Activated effector memory CD4-positive, alpha-beta T cell treated with anti-CD3 and anti-CD28 coated beads, Interleukin-2, amount 50 U/mL, for 16 hours (primary cell): ENCODE measurements at places on chromosomes 5 and 9.

- no peak for DNase-seq
Observed at GRCh38 chr5:151589878-151590570, 1.1 kb downstream of the FAT2 start.

DNA sequence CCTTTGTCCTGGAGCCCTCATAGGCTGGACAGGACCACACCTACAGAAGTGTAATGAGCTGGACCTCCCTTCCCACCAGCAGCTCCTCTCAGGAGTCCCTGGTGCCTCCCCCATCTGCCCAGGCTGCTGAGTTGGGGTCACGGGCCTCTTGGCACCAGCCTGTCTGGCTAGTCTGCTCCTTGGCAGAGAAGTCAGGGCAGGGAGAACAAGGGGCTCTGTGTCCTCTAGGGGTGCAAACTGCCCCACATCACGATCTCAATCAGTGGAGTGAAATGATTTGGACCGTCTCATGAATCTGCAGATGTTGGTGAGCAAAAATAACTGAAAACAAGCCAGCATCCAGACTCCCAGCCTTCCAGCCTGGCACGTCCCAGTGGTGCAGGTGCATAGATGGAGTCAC, 14.9 kb upstream of the GFPT2 start:
- no peak for DNase-seq

- no peak for DNase-seq
Observed at GRCh38 chr5:23419115-23419514, 88.3 kb upstream of the PRDM9 start.

DNA sequence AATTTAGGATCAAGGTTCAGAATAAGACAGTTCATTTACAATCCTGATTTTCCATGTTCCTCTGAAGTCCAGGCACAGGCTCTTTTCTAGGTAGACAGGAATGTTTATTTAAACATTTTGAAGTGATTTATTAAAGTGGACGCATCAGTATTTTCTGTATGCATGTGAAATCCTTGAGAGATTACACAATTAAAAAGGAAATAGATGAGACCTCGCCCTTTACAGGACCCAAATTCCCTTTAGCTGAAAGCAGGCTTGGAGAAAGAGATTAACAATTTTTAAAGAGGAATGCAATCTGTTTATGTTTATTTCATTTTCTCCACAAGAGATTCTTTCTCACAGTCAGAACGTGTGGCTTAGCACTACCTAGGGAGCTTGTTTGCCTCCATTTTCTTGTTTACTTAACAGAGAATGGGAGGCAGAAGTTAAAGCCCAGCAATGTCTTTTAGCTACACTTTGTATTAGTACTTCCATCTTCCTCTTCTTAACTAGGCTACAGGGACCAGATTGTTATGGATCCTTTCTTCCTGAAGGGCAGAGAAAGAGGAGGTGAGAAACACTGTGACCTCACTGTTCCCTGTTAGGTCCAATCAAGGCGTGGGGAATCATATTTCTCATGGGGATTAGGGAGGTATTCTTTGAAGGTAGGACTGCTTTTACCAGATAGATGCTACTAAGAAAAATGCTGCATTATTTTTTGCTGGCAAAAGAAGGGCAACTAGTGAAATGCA, 416.0 kb downstream of the SH3GL2 start:
- no peak for DNase-seq

GRCh38 chr5:135543485-135544304, 7.9 kb upstream of the NEUROG1 start:
- DNase-seq, result no peak

DNA sequence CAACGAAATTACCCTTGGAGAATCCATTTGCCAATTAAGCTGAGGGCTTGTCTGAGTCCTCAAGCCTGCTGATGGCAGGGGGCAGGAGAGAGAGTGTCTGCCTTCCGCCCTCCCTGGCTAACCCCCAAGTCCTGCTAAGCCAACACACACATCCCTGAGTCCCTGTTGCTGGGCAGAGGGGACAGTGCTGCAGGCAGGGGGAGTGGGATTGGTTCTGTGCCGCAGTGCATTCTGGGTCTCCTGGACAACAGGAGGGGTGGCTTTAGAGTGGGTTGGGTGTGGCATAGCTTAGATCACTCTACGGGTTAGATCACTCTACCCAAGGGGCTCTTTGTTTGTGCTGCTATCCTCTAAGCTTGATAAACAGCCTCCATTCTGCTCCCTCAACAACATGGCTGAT, 427.7 kb downstream of the CDK5RAP2 start:
- no peak for DNase-seq

GRCh38 chr9:131732061-131732526, 7.8 kb downstream of the RAPGEF1 start:
- DNase-seq, result no peak

DNA sequence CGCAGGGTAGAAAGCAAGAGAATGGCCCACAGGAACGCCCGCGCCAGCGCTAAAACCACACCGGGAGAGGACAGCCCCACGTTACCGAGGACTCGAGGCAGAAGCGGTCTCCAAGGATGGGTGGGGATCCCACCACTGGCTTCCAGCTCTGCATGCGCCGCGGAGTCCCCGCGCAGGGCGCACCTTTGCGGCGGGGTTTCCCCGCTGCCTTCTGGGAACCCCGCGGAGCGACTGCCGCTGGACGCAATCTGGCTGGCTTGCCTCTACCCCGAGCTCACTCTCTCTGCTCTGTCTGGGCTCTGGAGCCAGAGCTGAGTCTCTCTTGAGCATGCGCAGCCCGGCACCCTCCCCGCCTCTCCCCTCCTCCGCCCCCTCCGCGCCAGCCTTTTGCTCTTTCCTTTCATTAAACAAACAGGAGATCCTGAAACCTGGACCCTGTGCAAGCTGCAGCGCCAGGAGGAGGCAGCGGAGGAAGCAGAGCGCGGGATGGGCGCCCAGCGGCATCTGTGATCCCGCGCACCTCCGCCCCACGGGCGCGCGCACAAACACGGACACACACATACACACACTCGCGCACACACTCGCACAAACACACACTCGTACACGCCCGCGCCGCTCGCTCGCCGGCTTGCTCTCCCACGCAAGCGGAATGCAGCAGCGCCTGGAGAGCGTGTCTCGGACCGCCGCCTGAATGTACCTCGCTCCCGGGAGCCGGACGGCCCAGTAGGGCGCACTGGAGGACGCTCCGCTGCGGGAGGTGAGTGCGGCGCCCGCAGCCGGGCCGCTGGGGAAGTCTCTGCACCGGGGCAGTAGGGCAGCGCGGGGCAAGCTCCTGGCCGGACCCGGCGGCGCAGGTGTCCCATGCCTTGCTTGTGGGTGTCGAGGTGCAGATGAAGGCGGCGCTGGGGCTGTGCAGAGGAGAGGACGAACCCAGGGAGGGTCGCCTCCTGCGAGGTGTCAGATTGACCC, at the start of gene PLPPR1:
PLPPR1 (plus strand) TSS at position 382 of the 969 bp plus-strand sequence.
- no peak for DNase-seq

- no peak for DNase-seq
Observed at GRCh38 chr5:132746592-132746953, 653 bp upstream of the CCNI2 start.

DNA sequence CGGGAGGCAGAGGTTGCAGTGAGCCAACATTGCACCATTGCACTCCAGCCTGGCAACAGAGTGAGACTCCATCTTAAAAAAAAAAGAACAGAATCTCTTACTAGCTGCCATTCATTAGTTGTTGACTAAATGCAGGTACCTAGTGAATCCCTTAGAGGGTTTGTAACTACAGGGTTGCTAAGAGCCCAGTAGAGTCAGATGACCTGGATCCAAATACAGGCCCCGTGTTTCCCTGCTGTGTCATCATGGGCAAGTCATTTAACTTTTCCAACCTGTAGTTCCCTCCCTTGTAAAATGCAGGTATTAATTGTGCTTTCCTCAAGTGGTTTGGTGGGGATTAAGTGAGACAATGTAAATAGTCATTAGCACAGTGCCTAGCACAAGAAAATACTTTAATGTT, 32.8 kb downstream of the PLAC8L1 start:
- DNase-seq, result no peak

DNA sequence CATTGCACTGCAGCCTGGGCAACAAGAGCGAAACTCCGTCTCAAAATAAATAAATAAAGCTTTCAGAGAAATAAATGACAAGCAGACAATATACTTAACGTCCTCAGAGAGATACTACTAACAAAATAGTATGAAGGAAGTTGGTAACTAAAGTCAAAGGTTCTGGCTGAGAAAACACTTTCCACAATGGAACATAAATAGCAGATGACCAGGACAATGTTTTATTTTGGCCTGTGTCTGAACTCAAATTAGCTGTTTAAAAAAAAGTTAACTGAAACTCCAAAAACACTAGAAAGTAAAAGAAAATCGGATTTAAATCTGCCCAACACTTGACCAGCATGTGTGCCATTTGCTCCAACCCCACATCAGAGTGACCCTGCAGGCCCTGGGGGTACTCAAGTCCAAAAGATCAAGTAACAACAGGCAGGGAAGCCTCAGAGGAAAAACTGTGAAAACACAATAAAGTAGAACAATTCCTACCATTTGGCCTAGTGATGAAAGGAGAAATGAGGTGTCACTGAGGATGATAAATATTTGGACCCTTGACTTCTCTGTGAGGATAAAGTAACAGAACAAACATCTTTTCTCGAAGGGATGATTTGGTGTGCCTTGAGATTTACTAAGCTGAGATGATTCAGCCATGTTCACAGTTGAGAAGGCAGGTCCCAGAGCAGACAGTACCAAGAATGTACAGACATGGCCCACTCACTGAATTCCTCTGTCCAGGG, 47.7 kb downstream of the LHFPL2 start:
- DNase-seq, result no peak

- no peak for DNase-seq
Observed at GRCh38 chr9:101993771-101994170, 255.3 kb upstream of the GRIN3A start.

GRCh38 chr5:58359981-58360380, 99.9 kb downstream of the PLK2 start:
- DNase-seq, result no peak

GRCh38 chr9:127428348-127428747, 4.2 kb downstream of the ZNF79 start:
- DNase-seq, result no peak

DNA sequence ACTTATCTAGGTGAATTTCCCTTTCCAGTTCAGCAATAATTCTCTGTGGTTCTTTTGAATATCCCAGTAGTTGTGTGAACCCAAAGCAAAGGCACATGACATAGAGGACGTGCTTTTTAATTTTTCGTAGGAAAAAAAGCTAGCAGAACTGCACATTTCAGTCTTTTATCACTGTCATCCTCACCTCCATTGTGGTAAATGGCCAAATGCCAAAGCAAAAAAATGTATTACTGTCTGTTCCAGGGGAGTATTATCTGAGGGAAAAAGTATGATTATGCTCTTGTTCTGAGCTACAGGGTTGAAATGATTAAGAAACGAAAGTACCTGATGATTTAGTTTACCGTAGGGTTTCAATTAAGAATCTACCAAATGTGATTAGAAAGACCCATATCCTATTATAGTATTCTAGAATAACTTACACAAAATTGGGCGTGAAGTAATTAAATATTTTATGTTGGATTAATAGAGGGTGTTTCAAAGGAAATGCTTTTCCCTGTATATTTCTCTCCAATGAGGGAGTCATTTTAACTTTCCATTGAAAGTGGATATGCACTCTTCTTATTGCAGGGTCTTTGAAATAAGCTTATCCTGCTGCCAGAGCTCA, 62.7 kb downstream of the CAVIN4 start:
- no peak for DNase-seq

DNA sequence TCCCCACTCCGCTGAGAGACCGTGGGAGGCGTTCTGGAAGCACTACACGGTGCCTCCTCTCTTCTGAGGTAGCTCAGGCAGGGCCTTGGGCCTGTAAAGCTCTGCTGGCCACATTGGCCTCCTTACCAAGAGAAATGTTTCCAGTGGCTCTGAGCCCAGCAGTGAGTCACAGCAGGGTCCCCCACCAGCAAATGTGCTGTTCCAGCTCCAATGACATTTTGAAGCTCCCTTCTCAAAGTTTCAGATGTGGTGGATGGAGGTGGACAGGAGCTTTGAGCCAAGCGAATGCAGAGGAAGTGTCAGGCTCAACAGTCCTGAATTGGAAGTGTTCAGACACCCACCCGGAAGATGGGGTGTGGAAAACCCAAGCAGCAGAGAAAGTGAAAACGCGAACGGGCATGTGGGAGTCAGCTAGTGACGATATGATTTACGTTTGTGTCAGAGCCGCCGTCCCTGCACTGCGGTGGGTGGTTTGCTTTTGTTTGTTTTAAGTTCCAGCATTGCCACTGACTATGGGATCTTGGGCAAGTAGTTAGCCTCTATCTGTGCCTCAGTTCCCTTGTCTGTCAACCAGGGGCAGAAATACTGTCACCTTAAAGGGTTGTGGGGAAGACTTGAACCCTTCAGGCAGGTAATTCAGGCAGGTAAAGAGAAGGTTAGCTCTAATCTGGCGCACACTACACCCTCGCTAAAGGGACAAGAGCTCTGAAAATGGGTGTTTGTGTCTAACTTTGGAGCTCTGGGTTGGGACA, 38.2 kb downstream of the C5orf15 start:
- DNase-seq, result peak; percentile 86

DNA sequence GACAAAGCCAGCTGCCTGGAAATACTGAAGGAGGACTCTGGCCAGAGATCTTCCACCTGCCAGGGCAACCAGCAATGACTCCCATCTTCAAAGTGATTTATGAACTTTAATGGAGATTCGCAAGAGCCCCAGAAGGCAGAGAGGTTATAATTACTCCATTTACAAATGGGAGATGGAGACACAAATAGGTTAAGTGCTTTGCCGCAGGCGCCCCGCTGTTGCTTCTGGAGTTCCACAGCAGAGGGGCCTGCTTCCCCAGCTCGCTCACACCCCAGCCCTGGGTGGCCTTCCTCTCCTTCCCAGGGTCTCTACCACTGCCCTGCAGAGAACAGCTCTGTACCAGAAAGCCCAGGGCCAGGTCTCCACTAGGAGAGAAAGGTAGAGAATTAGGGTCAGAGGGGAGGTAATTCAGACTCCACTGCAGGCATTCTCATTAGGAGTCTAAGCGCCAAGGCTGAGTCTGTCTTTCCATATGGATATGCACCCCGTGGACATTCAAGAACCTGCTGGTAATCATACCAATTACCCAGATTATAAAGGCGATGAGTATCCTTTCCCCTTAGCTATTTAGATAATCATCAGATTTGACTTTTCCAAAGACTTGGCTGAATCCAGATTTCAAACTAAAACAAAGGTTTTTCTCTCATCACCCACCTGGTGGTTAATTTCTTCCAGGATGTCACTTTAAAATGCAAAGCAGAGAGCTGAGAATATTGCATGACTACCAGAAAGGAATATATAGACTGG, 157.6 kb upstream of the TUT7 start:
- no peak for DNase-seq
